Type B pancreatic cell (in vitro differentiated cells): ENCODE measurements at places on chromosomes 16 and 17. TPM values are rescaled to one million over a fixed set of nuclear protein-coding genes. Genes with fewer than 3 reads are reported as not detected.
A peak's percentile ranks its signal among the peaks of the same experiment; 100 is the strongest.

DNA sequence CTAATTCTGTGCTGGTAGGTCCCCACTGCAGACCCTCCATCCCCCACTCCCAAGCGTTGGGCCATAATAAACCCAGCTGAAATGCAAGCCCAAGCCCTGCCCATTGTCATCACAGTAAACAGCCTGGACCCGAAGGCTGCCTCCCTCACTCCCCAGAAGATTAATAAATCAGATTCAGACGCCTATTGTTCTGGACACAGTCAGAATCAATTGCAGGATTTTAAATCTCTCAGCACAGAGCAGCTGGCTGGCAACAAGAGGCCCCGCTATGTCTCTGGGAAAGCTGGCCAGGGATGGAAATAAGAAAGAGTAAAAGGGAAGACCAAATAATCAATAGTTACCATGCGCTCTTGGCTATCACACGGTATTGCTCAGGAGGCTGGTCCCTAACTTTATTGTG, 93.9 kb downstream of the C17orf67 start:
- H3K27ac ChIP-seq = no peak overlapping the region
- H3K4me3 ChIP-seq = no peak overlapping the region
- H3K36me3 ChIP-seq = no peaks in the 10 kb centered on the region
- peaks cover 6% of the 10 kb centered on the region for H3K4me1 ChIP-seq
- DNase-seq = no peak

- peaks cover 4% of the 10 kb centered on the region for H3K27me3 ChIP-seq
- peak overlapping the region; percentile 96 for H3K4me3 ChIP-seq
- H3K4me1 ChIP-seq = peaks cover 24% of the 10 kb centered on the region
- H3K36me3 ChIP-seq = peaks cover 4% of the 10 kb centered on the region
These were observed 2.2 kb downstream of the MLYCD start for GRCh38 chr16:83901101-83901500.

GRCh38 chr17:76207275-76208059, 32.8 kb downstream of the RNF157 start:
- H3K4me1 ChIP-seq = peaks cover 4% of the 10 kb centered on the region
- no peak for DNase-seq
- H3K27me3 ChIP-seq = no peaks in the 10 kb centered on the region
- H3K27ac ChIP-seq = no peak overlapping the region
- no peak overlapping the region for H3K4me3 ChIP-seq
- H3K36me3 ChIP-seq = peaks cover 6% of the 10 kb centered on the region

GRCh38 chr16:18050777-18051176, 285.8 kb downstream of the NPIPA8 start:
- peaks cover 3% of the 10 kb centered on the region for H3K27me3 ChIP-seq
- no peak overlapping the region for H3K27ac ChIP-seq
- peaks cover 4% of the 10 kb centered on the region for H3K4me1 ChIP-seq
- no peaks in the 10 kb centered on the region for H3K36me3 ChIP-seq

DNA sequence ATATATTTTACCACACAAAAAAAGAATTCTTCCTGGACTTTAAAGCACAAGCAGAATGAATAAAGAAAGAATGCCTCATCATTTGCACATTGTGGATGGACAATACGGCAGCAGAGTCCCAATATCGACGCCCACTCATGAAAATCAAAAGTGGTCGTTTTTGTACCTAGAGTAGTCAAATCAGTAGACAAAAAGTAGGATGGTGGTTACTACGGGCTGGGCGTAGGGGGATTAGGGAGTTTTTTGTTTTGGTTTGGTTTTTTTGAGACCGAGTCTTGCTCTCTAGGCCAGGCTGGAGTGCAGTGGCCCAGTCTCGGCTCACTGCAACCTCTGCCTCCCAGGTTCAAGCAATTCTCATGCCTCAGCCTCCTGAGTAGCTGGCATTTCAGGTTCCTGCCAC, 8.6 kb upstream of the CENPV start:
- H3K36me3 ChIP-seq = no peaks in the 10 kb centered on the region
- peaks cover 10% of the 10 kb centered on the region for H3K4me1 ChIP-seq

Gene NTN3
- 1.2 and 4.5 TPM in 2 replicates for total RNA-seq

Gene KRTAP9-2
- not detected in 2 replicates for total RNA-seq

GRCh38 chr17:6507535-6507934, 48.8 kb downstream of the PITPNM3 start:
- H3K27ac ChIP-seq = no peak overlapping the region
- no peaks in the 10 kb centered on the region for H3K36me3 ChIP-seq
- no peaks in the 10 kb centered on the region for H3K4me1 ChIP-seq
- no peak for DNase-seq

DNA sequence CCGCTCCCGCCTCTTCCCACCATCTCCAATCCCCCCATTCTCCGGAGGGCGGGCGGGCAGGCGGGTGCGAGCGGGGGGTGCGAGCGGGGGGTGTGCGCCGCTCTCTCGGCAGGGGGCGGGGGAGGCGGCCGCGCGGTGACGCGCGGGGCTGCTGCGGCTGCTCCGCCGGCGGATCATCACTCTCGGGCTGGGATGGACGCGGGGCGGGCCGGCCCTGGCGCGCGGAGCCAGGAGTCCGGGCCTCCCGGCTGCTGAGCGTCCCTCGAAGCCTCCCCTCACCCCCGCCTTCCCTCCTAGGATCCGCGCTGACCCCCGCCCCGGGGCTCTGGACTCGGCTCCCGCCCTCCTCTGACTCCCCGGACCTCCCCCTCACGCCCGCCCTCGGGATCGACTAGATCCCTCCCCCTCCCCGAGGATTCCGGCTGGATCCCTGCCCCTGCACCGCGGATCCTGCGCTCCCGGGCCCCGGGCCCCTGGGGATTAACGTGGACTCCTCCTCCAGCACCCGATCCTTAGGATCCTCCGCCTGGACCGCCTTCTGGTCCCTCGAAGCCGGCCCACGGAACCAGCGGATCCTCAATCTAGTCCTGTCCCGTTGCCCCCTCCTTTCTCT, 946 bp upstream of the TMEM256 start:
- H3K4me3 ChIP-seq = peak overlapping the region; percentile 94
- peaks cover 9% of the 10 kb centered on the region for H3K36me3 ChIP-seq
- peak overlapping the region; percentile 96 for H3K27ac ChIP-seq
- H3K4me1 ChIP-seq = peaks cover 11% of the 10 kb centered on the region
- H3K27me3 ChIP-seq = peaks cover 4% of the 10 kb centered on the region
- no peak for DNase-seq

DNA sequence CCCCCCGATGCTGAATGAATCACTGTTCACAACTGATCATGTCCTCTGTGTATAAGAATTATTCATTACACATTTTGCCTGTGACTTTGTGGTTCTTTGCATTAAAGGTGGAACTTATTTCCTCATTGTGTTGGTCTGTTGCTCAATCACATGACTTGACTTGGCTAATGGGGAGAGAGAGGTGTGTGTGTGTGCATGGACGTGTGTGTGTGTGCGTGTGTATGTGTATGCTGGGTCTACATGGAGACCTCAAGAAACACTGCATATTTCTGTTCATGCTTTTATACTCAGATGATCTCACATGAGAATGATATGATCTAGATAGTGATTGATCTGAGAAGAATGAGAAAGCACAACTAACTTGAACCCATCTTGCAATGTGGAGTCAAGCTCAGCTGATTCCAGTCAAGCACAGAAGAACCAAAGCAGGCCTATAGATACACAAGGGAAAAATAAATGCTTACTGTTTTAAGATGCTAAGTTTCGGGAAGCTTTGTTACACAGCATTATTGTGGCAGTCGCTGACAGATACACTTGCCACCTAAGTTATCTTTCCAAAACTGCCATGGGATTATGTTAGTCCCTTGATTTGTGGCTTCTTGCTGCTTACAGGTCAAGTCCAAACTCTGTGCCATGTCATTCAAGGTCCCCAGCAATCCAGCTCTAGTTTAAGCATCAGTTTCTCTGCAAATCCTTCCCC, 167.9 kb upstream of the ZFHX3 start:
- H3K4me1 ChIP-seq = peaks cover 23% of the 10 kb centered on the region
- no peak for DNase-seq
- no peak overlapping the region for H3K4me3 ChIP-seq
- no peak overlapping the region for H3K27ac ChIP-seq
- H3K27me3 ChIP-seq = no peaks in the 10 kb centered on the region

Gene MPP2
- total RNA-seq = 5.2 and 18.5 TPM in 2 replicates

DNA sequence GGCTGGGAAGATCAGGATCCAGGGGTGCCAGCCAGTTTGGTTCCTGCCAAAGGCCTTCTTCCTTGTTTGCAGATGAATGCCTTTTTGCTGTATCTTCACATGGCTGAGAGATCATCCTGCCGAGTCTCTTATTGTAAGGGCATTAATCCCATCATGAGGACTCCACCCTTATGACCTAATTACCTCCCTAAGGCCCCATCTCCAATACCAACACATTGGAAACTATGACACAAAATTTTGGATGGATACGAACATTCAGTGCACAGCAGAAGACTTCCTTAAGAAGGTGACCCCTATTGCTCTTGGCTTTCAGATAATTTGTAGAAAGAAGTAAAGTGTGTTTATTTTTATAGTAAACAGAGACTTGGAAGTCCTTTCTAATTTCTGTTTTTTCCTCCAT, 1164.7 kb upstream of the CDH8 start:
- H3K4me3 ChIP-seq = no peak overlapping the region
- no peaks in the 10 kb centered on the region for H3K4me1 ChIP-seq

GRCh38 chr16:12303653-12304052, 327.1 kb downstream of the SNX29 start:
- no peak overlapping the region for H3K4me3 ChIP-seq
- peaks cover 6% of the 10 kb centered on the region for H3K36me3 ChIP-seq
- no peak for DNase-seq
- no peaks in the 10 kb centered on the region for H3K27me3 ChIP-seq
- peaks cover 14% of the 10 kb centered on the region for H3K4me1 ChIP-seq
- H3K27ac ChIP-seq = no peak overlapping the region

DNA sequence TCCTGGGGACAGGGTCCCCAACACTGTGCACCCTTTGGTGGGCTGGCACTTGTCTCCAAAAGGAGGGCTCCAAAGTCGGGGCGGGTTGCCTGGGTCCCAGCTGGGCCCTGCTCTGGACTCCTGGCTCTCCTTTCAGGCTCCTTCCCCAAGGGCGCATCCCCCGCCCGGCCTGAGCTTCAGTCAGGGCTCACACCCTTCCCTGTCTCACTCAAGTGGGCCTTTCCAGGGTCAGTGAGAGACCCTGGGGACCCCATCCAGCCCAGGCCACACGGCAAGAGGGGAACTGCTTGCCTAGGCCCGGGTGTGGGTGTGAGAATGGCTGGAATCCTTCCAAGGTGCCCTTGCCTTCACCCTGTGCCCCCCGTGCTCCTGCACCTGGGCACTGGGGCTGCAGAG, 41.8 kb upstream of the SLC38A10 start:
- H3K36me3 ChIP-seq = no peaks in the 10 kb centered on the region

Gene GAST
- 119 and 193 TPM in 2 replicates for total RNA-seq

Gene CENPX
- 60.4 and 69.3 TPM in 2 replicates for total RNA-seq

Gene NPIPB9
- 1.2 and 3.0 TPM in 2 replicates for total RNA-seq

GRCh38 chr16:66408163-66409048, 18.7 kb upstream of the BEAN1 start:
- no peaks in the 10 kb centered on the region for H3K36me3 ChIP-seq
- H3K4me1 ChIP-seq = peaks cover 20% of the 10 kb centered on the region
- peaks cover 26% of the 10 kb centered on the region for H3K27me3 ChIP-seq
- H3K4me3 ChIP-seq = peak overlapping the region; percentile 72
- DNase-seq = no peak

- no peak for DNase-seq
- no peak overlapping the region for H3K27ac ChIP-seq
- H3K27me3 ChIP-seq = no peaks in the 10 kb centered on the region
These were observed 20.5 kb downstream of the ST3GAL2 start for GRCh38 chr16:70418274-70418992.

DNA sequence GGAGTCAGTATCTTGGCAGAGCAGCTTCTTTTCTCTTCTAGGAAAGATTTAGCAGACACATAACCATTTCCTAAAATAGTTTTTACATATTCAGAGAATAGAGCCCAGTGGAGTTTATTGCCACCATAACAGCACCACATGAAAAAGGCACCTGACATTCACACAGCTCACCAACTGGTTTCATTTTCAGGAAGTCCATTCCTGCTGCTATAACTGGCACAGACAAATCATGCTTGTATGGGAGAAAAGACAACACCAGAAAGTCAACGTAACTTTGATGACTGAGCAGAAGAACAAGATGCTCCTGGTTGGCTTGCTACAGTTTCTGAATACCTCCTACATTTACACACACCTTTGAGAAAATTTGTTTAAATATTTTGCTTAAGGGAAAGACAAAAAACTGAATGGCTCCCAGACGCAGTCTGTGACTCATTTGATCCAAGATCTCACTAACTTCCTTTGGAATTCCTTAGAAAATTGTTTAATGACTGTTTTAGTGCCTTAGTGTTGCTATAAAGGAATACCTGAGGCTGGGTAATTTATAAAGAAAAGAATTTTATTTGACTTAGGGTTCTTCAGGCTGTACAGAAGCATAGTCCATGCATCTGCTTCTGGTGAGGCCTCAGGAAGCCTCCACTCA, 1380.6 kb downstream of the CDH8 start:
- H3K27ac ChIP-seq = no peak overlapping the region
- no peak overlapping the region for H3K4me3 ChIP-seq
- no peaks in the 10 kb centered on the region for H3K27me3 ChIP-seq

Gene CTRB2
- not detected in 2 replicates for total RNA-seq

- no peaks in the 10 kb centered on the region for H3K4me1 ChIP-seq
- H3K36me3 ChIP-seq = no peaks in the 10 kb centered on the region
- H3K27ac ChIP-seq = no peak overlapping the region
- DNase-seq = no peak
- no peaks in the 10 kb centered on the region for H3K27me3 ChIP-seq
These were observed 9.3 kb downstream of the ANKS3 start for GRCh38 chr16:4724661-4725270.

- peaks cover 13% of the 10 kb centered on the region for H3K27me3 ChIP-seq
- no peaks in the 10 kb centered on the region for H3K36me3 ChIP-seq
- no peak overlapping the region for H3K4me3 ChIP-seq
- no peak overlapping the region for H3K27ac ChIP-seq
- H3K4me1 ChIP-seq = peaks cover 21% of the 10 kb centered on the region
These were observed 8.4 kb downstream of the TPPP3 start for GRCh38 chr16:67384778-67385510.

GRCh38 chr17:9999919-10000695, 95.0 kb upstream of the RCVRN start:
- DNase-seq = no peak
- H3K4me1 ChIP-seq = no peaks in the 10 kb centered on the region
- H3K36me3 ChIP-seq = no peaks in the 10 kb centered on the region
- no peak overlapping the region for H3K4me3 ChIP-seq

DNA sequence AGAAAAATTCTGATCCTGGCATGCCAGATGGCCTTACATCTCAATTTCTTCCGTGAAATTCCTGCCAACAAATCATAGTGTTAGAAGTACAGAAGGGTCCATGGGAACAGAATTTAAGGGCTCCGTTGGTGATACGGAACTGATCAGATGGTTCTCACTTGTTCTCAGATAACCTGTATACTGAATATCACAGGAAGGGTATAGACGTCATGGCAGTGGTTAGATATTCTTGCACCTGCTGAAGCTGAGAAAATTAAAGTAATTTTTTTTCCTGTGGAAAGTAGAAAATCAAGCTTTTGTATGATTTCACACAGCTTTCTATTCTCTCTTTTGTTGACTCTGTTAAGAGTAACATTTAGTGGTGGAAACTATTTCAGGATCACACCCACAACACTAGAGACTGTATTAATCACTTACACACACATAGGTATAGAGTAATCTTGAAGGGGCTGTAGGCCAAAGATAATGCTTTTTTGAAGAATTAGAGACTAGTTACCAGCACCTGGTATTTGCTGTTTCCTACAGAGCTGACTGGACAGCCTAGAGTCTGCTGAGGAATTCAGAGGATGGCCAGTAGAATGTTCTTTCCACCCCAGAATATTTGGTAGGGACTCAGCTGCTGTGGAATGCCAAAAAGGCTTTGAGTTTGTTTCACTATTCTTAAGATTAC, 7.5 kb downstream of the TENT4B start:
- H3K27ac ChIP-seq = no peak overlapping the region
- peaks cover 20% of the 10 kb centered on the region for H3K4me1 ChIP-seq
- H3K27me3 ChIP-seq = no peaks in the 10 kb centered on the region
- no peak overlapping the region for H3K4me3 ChIP-seq
- DNase-seq = no peak
- H3K36me3 ChIP-seq = peaks cover 18% of the 10 kb centered on the region
